ENCODE measurements at places on chromosomes 2 and 18.

DNA sequence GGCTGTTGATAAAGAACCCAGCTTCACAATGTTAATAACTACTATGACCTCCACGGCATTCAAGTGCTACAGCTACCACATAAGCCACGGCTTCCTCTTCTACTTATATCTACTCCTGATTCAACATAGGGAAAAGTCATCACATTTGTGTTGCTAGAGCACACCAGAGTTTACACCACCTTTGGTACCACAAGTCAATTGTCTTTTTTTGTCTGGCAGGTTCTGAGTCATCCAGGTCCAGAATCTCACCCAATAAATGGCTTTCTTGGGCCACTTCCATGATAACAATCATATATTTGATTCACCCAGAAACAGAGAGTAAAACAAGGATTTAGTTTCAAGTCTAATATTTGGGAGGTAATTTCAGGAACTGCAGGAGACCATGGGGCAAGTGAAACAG lies 480.2 kb downstream of the TMX3 start:
- no peak for DNase-seq

DNA sequence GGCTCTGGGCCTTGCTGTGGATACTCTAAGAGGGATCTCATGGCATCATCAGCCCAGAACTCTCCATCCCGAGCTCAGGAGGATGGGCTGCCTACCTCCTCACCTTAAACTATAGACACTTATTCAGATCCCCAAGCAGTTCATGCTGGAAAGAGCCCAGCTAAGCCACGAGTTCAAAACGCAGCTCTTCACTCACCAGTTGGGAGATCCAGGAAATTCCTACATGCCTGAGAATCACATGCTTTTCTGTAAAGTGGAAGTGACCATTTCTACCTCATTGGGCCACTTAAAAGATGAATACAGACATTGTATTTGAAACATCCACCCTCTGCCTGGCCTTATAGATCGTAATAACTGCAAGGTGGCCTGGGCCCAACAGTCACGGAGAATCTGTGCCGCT lies 6.6 kb downstream of the ATOH8 start:
- DNase-seq: no peak

- no peak for DNase-seq
Observed at GRCh38 chr2:82539280-82539621, 1919.8 kb downstream of the SUCLG1 start.

DNA sequence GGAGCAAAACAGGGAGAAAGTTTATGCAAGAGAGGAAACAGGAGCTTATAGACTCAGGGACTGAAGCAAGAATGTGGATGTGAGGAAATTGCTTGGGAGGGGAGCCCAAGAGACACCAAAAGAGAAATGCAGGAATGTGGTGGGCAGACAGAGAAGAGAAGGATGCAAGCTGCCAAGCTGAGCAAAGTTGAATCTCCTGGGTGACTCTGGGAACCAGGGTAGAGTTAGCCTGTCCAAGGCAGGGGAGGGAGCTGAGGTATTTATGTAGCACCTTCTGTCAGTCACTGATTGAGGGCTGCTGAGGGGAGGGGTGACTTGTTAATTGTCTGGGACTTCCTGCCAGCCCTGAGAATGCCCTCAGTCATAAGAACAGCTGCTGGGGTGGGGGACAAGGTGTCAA lies 464.3 kb downstream of the NBAS start:
- no peak for DNase-seq

- DNase-seq: no peak
Observed at GRCh38 chr18:30775629-30776028, 266.9 kb downstream of the DSC3 start.

DNA sequence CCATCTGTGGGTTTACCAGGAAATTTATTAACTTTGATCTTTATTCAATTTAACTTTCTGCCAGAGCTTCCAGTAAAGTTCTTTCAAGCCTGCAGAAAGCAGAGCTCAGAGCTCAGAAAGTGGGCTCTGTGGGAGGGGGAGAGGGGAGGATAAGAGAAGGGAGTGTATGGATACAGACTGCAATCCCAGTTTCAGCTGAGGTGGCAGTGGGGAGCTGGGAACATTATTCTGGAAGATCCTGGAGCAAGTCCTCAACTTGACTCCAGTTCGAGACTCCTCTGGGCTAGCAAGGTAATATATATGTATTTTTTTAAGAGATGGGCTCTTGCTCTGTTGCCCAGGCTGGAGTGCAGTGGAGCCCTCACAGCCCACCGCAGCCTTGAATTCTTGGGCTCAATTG lies 108.9 kb upstream of the NABP1 start:
- DNase-seq: no peak

GRCh38 chr2:82650038-82650437 lies 1809.0 kb downstream of the SUCLG1 start:
- no peak for DNase-seq

DNA sequence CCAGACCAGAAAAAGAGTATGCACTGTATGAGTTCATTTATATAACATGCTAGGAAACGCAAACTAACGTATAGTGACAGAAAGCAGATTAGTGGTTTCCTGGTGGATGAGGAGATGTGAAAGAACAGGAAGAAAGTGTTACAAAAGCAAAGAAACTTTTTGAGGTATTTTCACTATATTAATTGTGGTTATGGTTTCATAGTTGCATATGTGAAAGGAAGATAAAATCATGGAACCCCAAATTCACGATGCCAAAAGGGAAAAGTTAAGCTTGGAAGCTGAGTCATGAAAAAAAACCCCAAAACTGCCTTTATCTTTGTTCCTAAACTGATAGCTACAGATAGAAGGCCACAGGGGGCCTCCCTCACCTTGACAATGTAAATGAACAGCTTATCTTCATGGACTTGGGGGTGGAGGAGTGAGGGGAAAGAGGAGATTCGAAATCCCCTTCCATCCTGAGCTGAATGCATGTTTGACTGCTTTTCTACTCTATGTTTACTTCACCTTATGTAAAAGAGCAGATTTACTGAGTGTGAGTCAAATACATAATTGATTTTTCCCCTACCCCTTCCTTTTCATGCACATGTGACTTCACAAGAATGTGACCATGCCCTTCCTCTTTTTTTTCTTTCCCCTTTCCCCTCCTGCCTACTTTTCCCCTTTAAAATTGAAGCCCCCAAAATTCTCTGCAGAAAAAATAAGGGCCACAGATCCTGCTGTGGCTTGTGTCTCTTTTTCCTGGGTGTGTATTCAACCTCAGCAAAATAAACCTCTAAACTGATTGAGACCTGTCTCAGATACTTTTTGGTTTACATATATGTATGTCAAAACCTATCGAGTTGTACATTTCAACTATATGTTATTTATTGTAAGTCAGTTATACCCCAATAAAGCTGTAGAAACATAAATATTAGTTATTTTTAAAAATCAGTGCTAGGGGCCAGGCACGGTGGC lies 100.1 kb upstream of the TLK1 start:
- peak; percentile 14 for DNase-seq

DNA sequence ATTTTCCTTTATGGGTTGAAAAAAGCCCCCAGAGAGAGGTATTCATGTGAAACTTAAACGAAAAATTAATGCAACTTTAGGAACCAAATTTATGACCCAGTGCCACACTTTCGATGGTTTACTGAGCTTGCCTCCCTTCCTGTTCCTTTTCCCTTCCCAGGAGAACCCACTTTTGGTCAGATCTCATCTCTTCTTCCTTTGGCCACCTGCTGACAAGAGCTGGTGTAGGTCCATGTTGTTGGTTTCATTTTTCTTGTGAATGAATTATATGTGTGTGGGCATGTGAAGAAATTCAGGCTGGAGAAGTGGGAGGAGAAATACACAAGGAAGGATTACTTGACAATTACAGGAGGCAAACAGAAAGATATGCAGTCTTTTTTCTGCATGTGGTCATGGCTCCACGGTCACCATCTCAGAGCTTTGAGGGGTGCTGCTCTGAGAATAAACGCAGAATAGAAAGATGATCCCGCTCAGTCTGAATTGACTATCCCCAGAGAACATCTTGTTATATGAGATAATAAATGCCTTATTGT lies 111.3 kb upstream of the TCF4 start:
- DNase-seq: no peak

GRCh38 chr2:8445580-8445979 lies 236.3 kb upstream of the ID2 start:
- DNase-seq: no peak

DNA sequence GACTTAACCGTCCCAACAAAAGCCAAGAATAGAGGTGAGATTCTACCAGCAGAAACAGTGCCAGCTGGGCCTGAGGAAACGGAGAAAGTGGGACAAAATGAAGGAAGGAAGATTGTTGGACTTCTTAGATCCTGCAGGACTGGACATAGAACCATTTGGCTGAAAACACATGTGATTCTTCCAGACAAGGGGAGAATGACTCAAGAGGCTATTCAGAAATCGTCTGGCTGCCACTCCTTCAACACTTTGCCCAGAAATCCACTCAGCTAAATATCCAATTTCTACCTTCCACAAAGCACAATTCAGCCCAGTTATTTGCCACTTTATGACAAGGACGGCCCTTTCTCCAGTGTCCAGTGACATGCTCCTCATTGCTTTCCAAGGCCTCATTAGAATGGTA lies 61.6 kb downstream of the SNORC start:
- DNase-seq: no peak

DNA sequence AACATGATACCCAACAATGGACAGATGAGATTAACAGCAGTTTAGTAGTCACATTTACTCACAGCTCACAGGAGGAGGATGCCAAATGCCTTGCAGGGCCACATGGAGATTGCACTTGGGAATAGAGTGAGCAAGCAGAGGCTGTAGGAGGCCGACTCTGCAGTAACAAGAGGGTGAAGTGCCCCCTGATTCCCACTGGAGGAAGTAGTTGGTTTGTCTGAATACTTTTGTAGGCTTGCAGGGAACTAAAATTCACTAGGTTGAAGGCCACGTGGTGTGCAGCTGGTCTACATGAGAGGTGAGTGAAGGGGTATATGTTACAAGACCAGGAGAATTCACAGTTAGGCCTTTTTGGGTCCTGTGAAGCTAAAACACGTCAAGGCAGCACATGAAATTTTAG lies 419.3 kb upstream of the TNP1 start:
- DNase-seq: no peak

- no peak for DNase-seq
Observed at GRCh38 chr18:58104096-58104495, 60.1 kb downstream of the NEDD4L start.

- DNase-seq: no peak
Observed at GRCh38 chr2:16281451-16282335, 341.3 kb downstream of the MYCN start.

- no peak for DNase-seq
Observed at GRCh38 chr2:241906826-241907570, 37.5 kb downstream of the RTP5 start.

DNA sequence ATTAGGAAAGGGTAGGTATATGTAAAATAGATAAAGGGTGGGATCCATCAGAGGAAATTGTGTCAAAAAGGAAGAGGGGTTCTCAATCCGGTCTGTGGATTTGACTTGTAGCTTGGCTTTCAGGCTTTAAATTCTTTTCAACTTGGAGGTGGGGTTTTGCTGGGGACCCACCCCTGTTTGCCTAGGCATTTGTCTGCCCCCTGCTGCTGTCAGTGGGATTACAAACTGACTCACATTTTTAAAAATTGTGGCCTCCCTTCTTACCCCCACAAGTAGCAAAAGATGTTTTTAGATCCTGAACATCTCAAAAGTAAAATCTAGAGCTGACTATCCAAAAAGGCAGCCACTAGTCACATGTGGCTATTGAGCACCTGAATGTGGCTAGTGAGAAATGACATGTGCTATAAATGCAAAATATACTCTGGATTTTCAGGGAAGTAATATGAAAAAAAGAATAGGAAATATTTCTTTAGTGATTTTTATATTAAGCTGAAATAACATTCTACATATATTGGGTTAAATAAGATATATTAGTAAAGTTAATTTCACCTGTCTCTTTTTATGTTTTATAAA lies 178.9 kb downstream of the GFPT1 start:
- DNase-seq: no peak

GRCh38 chr2:109322111-109322510 lies 193.1 kb downstream of the SH3RF3 start:
- no peak for DNase-seq

- DNase-seq: no peak
Observed at GRCh38 chr2:140586379-140586778, 1544.4 kb downstream of the LRP1B start.

- no peak for DNase-seq
Observed at GRCh38 chr18:50369672-50370071, 5.2 kb upstream of the SKA1 start.

DNA sequence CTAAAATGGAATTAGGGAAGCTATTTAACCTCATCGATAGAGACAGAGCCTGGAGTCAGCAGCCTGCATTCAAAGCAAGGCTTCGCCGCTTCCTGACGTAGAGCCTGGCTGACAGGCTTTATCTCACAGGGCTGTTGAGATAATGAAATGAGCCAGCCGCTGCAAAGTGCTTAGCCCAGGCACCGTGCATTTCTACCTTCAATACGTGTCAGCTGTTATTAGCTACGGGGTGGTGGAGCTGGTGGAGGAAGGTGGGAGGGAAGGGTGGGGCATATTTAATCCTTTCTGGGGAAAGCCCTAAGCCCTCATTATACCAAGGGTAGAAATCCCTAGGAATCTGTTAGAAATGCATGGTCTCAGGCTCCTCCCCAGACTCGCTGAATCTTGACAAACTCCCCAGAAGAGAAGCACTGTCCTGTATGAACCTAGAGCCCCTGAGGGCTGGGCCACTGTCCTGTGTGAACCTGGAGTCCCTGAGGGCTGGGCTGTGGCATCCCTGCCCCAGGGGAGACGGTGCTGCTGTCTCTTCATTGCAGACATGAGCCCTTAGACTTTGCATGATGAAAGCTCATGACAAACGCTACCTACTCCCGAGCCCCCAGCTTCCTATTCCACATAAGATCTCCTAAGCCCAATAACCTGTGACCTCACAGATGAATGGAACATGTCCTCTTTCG lies 72.4 kb downstream of the ALPK2 start:
- no peak for DNase-seq

DNA sequence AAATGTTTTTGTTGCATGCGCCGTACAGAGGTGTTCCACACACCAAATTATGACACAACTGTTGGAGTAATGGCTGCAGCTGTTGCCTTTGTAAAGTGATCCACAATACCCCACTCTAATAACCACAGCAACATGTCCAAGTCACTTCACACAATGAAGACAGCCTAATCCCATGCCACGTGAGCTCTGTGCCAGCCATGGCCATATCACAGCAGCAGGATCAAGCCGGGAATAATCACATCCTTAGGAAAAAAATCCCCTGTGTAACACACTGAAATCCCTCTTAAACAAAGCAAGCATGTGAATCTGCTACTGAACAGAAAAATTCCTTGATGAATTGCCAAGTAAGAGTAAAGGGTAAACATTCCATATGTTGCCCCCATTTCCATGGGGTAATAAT lies 179.5 kb upstream of the PARD3B start:
- no peak for DNase-seq

- DNase-seq: no peak
Observed at GRCh38 chr2:18066894-18067293, 188.4 kb downstream of the KCNS3 start.

- no peak for DNase-seq
Observed at GRCh38 chr2:162838136-162838497, 450 bp downstream of the KCNH7 start.

- DNase-seq: no peak
Observed at GRCh38 chr18:48186861-48187260, 222.3 kb downstream of the ZBTB7C start.

DNA sequence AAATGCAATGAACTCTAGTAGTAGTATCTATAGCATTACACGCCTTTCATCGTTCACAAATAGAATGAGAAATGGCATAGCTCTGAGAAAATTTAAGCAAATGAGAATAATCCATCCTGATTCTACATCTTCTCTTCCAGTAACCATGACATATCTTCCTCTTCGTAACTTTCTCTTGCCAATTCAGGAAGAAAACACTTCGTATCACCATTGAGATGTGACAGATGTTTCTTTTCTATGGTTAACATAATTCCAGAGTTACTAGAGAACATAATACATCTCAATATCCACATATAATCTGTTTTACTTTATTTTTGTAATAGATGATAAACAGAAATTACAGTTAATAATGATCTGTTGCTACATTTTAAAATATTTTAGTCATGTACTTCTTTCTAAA lies 1527.4 kb downstream of the LRP1B start:
- no peak for DNase-seq
